ENCODE measurements at places on chromosomes 3 and 15.

GRCh38 chr3:23246651-23247050, 43.5 kb downstream of the UBE2E2 start:
- DNase-seq = no peak

- no peak for DNase-seq
Measured at GRCh38 chr3:141682007-141682406, 56.1 kb upstream of the RNF7 start.

DNA sequence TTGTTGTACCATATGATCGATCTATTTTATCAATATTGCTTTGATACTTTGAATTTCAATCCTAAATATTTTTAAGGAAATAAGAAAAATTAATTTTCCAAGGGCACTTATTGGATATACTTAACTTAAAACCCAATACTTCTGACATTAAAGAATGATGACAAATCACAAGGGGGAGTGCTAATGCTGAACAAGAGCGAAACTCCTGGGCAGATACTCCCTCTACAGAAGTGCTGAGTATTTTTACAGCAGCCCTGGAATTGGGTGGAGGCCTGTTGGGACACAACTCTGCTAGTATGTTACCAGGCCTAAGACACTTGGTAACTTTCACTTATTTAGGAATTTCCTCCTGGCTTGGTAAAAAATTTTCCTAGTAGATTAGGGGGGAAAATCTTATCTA, 46.2 kb downstream of the DENND6A start:
- no peak for DNase-seq

GRCh38 chr15:61038910-61039309, 190.2 kb downstream of the RORA start:
- no peak for DNase-seq

GRCh38 chr15:64037966-64038365, 8.3 kb downstream of the DAPK2 start:
- DNase-seq = no peak

- DNase-seq = no peak
Measured at GRCh38 chr15:90810354-90810753, 58.0 kb upstream of the FURIN start.

GRCh38 chr15:43246261-43246774, 20.4 kb downstream of the TGM5 start:
- no peak for DNase-seq

DNA sequence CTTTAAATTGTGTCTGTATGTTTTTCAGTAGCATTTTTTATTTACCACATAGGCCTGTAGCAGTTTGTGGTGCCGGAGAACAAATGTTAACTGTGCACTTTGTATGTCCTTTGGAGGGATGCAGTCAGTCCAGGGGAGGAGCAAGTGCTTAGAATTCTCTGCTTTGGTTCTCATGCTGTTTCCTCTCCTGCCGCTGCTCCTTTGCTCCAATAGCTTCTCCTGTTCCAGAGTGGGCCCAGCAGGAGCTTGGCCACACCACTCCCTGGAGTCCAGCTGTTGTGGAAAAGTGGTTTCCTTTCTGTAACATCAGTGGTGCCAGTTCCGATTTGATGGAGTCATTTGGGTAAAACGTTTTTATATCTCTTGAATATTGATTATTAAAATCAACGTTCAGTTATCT, 16.6 kb downstream of the TICRR start:
- DNase-seq = no peak

- DNase-seq = no peak
Measured at GRCh38 chr3:133038089-133038730, at the start of gene TMEM108. Gene TMEM108 (plus strand): TSS chr3:133038391.

- DNase-seq = no peak
Measured at GRCh38 chr3:173986861-173987410, 589.4 kb downstream of the NLGN1 start.

DNA sequence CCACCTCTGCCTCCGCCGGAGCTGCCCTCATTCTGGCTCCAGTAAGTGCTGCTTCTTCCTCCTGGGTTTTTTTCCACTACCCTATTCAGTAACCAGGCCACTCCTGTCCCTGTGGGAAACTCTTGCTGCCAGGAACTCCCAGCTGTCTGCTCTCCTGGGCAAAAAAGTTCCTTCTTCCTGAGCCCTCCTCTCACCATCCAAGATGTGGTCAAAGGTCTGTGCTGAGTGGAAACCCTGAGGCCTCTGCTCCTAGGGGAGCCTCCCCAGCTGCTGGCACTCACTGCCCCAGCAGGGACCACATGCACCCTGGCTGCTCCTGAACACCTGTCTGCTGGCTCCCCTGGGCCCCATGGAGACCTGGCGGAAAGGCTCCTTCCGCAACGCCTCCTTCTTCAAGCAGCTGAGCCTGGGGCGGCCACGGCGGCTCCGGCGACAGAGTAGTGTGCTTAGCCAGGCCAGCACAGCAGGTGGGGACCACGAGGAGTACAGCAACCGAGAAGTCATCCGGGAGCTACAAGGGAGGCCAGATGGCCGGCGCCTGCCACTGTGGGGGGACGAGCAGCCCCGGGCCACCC, 454 bp downstream of the C15orf62 start:
- no peak for DNase-seq

DNA sequence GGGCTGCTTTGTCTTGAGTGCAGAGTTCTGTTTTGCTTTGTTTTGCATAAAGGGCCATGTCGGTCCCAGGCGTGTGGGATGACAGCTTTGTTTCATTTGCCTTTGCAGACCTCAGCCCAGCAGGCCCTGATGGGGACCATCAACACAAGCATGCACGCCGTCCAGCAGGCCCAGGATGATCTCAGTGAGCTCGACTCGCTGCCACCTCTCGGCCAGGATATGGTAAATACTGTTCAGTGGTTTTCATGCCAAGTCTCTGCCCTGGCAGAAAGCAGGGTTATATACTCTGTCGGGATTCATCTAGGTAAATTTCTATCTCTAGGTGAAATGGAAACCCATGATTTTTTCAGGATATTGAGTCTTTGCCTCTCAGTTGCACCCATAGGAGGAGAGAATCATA, 343.9 kb upstream of the TPM1 start:
- no peak for DNase-seq

GRCh38 chr3:112372396-112372795, 39.4 kb downstream of the CD200 start:
- DNase-seq = no peak

DNA sequence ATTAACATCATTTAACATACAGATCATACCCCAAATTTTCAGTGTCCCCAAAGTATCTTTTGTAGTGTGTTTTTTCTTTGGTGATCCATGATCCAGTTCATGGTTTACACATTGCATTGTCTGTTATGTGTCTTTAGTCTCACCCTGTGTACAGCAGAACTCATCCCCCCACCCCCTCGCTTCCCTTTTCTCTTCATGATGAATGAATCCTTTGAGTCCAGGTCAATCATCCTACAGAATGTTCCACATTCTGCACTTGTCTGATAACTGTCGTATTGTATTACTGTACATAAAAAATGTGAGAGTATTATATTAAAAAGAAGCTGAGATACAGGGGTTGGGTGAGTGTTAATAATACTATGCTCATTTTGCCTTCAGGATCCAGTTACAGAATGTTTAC, 14.6 kb upstream of the NIT2 start:
- no peak for DNase-seq

DNA sequence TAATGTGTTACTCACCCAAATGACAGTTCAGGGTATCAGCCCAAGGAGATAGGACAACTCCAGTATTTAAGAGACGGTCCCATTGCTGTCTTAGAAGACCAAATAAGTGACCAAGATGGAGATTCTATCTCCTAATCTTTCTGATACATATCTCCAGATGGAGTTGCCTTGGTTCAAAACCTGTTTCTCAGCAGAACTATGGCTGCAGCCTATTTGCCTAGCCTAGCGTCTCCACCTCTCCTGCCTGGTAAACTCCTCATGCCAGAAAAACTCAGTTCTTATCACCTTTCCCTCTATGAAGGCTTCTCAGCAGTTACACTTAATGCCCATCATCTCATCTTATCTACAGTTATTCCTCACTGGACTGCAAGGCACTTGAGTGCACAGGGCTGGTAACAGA, 1.2 kb upstream of the CSPG5 start:
- no peak for DNase-seq

DNA sequence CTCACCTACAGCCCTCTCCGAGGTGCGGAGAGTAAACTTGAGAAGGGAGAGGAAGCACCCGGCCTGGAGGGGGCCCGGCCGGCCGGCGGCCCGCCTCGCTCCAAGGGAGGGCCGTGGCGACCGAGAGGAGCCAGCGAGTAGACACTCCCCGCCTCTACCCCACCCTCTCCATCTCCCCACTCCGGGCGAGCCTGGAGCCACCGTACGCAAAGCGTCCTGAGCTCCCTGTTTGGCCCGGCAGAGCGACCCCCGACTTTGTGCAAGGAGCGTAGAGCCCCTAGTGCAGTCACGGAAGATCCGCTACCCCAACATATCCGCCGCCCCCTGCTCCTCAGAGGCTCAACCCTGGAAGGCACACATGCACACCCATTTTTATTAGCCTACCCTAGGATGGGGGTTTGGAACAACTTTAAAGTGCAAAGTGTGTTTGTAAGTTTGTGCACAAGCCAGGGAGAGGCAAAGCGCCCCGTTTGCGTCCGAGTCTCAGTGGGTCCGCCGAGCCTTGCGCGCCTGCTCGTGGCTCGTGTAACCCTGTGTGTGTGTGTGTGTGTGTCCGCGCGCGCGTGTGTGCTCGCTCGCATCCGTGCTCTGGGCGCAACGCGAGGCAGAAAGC, 508 bp upstream of the SMAD6 start:
- peak; percentile 1 for DNase-seq

GRCh38 chr15:48616216-48616615, 29.3 kb downstream of the FBN1 start:
- no peak for DNase-seq

GRCh38 chr3:123046262-123047061, 18.9 kb upstream of the SEMA5B start:
- DNase-seq = no peak

DNA sequence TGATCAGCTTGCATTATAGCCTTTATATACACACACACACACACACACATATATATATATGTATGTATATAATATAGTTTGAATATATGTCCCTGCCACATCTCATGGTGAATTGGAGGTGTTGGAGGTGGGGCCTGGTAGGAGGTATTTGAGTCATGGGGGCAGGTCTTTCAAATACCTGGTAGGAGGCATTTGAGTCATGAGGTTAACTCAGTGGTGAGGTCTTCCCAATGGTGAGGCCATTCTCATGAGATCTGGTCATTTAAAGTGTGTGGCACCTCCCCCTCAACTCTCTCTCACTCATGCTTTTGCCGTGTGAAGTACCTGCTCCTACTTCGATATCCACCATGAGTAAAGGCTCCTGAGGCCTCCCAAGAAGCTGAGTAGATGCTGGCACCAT, 27.5 kb upstream of the FHIT start:
- DNase-seq = no peak

GRCh38 chr3:63969876-63970275, 53.4 kb downstream of the PSMD6 start:
- DNase-seq = no peak

GRCh38 chr3:139517321-139518065, 22.0 kb downstream of the RBP1 start:
- DNase-seq = no peak

- DNase-seq = no peak
Measured at GRCh38 chr3:135041601-135042000, 246.5 kb downstream of the EPHB1 start.

GRCh38 chr3:53101956-53102355, 28.3 kb downstream of the RFT1 start:
- no peak for DNase-seq

DNA sequence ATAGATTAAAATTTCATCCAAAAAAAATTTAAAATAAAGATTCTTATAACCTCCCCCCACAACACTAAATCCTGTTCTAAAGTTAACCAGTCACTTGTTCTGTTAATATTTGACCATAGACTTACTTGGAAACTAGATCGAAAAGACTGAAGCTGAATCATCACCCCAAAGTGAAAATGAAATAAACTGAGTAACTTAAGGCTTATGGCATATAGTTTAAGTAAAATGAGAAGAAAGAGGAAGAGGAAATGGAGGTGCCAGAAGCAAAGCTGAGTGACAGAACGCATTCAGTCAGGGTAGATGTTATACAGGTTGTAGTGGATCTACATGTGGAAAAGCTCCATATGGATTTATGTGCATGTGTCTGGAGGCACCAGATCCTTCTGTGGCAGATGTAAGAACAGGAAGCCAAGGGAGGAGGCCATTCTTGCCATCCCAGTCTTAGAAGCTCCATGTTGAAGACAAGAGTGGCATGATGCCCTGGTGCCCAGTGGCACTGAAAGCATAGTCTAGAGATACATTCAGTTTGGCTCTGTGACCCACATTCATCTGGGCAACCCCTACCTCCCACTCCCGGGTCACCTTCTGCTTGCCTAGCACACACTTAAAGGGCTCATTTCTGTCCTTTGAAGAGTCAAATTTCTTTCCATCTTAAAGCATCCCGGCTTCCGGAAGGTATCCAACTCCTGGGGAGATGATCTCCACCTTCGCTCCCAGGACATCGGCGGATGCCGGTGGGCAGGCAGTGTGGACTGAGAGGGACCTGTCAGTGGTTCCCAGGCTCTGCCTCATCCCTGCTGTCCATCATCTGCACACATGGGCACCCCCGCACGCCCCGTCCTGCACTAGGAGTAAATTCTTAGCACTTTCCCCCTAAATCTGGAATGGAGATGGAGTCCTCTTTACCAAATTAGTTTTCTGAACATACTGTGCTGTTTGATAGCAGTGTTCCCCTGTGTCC, 90.8 kb downstream of the NEO1 start:
- DNase-seq = no peak

- no peak for DNase-seq
Measured at GRCh38 chr3:151580591-151580990, 119.7 kb upstream of the IGSF10 start.

- no peak for DNase-seq
Measured at GRCh38 chr15:65363766-65364165, 14.0 kb downstream of the IGDCC3 start.

GRCh38 chr15:64233299-64233698, 70.5 kb upstream of the PPIB start:
- no peak for DNase-seq

DNA sequence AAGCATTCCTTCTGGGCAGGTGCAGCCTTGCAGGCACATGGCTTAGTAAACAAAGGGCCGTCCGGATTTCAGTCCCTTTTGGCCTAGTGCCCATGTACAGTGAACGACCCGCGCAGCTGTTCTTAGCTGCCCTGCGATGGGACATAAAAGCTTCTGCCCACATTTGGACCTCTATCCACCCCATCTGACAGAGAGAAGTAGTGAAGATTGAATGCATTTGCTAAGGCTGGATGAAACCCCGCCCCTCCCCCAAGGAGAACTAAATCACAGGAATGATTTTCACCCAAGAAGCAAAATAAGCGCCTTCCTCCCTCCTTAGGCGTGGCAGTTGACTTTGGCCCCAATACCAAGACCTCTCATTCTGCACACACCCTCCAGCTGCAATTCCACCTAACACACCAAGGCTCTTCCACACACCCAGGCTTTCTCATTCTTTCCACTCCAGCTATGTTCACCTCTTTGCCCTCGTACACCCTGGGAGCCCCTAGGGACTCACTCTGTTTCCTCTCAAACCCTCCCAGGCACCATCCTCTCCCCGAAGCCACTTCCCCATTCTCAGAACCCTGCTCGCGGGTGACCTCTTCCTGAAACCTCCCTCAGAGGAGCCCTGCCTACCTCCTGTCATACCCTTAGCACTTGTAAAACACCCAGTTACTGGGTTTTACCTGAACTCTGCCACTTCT, 14.1 kb upstream of the HRH1 start:
- no peak for DNase-seq

GRCh38 chr3:11613319-11613718, 30.4 kb downstream of the VGLL4 start:
- no peak for DNase-seq

GRCh38 chr3:64496786-64497490, 190.9 kb downstream of the ADAMTS9 start:
- DNase-seq = no peak

- no peak for DNase-seq
Measured at GRCh38 chr3:50322386-50323091, at the start of gene HYAL2. Gene HYAL2 (minus strand): TSS chr3:50322745. CDS start chr3:50320489, 2,256 bp downstream.

- DNase-seq = no peak
Measured at GRCh38 chr3:89787979-89788378, 680.6 kb downstream of the EPHA3 start.
